ENCODE measurements at places on chromosomes 5 and 9.

- DNase-seq, result no peak
Observed at GRCh38 chr5:22605473-22605872, 247.7 kb downstream of the CDH12 start.

- no peak for DNase-seq
Observed at GRCh38 chr5:109757490-109757889, 67.8 kb downstream of the MAN2A1 start.

- DNase-seq, result no peak
Observed at GRCh38 chr5:172015346-172015745, 8.9 kb upstream of the FBXW11 start.

GRCh38 chr5:156815988-156816599 lies 34.0 kb upstream of the PPP1R2B start:
- no peak for DNase-seq

DNA sequence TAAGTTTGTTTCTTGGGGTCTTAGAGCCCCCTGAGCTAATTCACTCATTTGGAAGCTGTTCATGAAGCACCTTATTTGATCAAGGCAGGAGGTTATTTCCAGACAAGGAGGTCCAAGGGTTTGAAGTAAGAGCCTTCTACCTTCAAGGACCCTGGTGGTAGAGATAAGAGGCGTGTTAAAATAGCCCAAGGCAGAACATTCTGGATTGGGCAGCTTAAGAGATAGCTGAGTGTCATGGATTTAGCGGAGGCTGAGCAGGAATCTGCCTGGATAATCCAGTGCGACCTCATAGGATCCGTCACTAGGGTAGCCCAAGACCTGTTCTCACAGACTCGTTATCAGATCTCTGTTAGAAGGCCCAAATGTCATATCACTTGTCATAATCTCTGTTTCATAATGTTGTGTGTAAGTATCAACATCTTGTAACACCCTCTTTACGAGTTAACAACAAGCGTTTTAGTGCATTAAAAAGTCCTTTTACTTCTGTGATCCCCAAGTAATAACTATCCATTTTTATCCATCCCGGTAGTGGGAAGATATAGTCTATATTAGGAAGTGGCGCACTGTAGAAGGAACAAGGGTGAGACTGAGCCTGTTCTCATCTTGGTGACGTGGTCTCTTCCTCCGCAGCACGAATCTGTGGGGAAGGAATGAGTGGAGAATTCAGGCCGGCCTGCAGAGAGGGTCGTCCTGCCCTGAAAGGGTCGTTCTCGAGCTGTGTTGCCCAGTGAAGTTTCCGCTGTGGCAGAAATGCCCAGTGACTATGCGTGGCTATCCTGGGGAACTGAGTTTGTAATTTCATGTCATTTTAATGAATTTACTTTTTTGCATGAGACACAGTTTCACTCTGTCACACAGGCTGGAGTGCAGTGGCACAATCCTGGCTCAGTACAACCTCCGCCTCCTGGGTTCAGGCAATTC lies 28.8 kb downstream of the SLC25A25 start:
- DNase-seq, result no peak

DNA sequence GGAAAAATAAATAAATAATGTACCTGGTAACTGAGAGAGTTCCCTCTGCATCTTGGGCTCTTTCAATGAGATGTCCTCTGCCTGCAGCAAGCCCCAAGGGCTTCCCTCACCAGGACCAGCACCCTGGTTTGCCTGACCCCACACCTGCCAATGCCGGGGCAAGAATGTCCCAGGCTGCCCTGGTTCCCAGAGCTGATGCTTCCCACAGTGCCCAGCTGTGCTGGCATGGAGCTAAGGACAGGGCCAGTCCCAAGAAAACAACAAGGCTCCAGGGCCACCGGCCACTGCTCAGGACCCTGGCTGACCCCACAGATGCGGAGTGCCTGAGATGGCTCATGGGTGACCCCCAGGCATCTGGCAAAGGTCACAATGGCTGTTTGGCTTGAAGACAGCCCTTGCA lies 123.5 kb downstream of the KCNIP1 start:
- no peak for DNase-seq

GRCh38 chr5:73256462-73256861 lies 83.5 kb downstream of the TMEM174 start:
- DNase-seq, result no peak

DNA sequence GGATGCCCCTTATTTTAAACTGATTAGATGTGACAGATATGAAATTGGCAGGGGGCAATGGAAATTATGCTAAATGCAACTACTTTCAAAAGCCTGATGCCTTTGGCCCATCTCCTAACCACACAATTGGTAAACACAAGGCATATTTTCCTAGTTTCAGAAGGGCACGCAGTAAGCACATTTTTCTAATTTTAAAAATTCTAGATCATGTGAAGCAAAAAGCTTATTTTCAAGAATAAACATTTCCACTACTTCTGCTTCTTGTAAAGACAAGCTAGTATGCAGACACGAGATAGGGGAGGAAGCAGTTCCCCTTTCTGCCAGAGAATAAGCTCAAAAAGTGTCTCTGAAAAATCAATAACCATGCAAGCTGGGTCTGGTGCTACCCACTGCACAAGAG lies 67.7 kb downstream of the ABCA1 start:
- no peak for DNase-seq

DNA sequence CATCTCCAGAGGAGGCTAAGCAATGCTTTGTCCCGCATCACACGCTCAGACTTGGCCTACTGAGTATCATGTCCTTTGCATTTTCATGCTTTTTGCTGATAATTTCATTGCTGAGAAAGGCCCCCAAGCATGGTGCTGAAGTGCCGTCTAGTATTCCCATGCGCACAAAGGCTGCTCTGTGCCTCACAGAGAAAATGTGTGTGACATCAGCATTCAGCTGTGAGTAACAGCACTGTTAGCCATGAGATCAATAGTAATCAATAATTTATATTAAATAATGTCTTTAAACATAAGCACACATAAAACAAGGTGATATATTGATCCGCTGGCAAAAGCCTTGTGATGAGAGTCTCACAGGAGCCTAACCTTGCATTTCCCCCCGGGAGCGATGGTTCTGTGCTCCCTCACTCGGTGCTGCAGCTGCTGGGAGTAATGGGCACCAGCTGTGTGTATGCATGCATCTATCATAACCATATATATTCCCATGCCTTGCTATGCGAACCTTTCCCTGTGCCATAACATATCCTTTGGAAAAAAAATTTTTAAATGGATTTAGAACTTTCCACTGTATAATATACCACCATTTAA lies 50.4 kb upstream of the RNF130 start:
- no peak for DNase-seq

GRCh38 chr9:86801246-86801645 lies 146.1 kb downstream of the GAS1 start:
- DNase-seq, result no peak

DNA sequence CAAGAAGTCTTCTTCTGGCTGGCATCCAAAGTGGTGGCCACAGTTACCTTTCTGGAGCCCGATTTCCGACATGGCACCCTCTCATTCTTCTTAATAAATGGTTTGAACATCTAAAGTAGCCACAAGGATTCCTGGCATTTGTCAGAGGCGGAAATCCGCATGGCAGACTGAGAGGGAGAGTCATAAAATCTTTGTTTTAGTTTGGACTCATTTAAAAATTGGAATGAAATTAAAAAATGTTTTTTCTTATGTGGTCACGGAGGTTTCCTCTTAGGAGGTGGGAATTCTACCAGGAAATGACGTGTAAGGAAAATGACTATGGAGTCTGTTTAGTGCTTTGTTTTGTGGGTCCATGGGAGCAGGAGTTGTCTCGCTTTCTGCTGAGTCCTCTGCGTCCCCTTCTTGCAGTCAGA lies 133.0 kb upstream of the PTCH1 start:
- DNase-seq, result no peak

Data from activated T-cell treated with anti-CD3 and anti-CD28 coated beads for 1 hour (primary cell).